RCC 7860 (cell line): ENCODE measurements at places on chromosomes 3 and 15.
A peak's percentile ranks its signal among the peaks of the same experiment; 100 is the strongest.

GRCh38 chr15:69104050-69104750 is 56.2 kb upstream of the GLCE start:
- DNase-seq, result no peak

- DNase-seq, result no peak
These were observed 320.8 kb upstream of the CTNNB1 start for GRCh38 chr3:40878464-40878905.

DNA sequence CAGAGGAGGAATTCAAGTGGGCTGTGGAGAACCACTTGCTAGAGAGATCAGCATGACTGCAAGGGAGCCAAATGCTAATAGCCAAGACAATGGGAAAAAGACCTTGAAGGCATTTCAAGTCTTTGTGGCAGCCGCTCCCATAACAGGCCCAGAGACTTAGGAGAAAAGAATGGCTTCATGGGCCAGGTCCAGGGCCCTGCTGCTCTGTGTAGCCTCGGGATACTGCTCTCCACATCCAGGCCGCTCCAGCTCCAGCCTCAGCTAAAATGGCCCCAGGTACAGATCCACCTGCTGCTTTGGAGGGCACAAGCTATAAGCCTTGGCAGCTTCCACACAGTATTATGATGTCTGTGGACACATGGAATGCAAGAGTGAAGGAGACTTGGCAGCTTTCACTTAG is 157.7 kb downstream of the NECTIN3 start:
- DNase-seq, result no peak

DNA sequence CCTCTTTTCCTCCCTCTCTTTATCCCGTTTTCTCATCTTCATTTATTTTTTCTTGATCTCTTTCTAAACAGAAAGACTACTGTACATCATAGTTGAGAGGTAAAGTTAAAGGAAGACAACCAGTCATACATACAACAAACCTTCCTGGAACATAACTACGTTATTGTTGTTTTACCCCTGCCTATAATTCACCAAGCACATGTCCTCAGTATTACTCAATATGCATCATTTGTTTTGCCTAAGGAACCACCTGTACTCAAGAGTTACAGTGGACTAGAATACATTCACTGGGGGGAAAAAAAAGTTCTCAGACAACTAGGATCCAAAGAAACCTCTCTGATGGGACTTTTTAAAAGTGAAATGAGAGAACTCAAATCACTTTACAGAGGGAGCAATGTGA is 344.7 kb upstream of the RBMS3 start:
- no peak for DNase-seq

DNA sequence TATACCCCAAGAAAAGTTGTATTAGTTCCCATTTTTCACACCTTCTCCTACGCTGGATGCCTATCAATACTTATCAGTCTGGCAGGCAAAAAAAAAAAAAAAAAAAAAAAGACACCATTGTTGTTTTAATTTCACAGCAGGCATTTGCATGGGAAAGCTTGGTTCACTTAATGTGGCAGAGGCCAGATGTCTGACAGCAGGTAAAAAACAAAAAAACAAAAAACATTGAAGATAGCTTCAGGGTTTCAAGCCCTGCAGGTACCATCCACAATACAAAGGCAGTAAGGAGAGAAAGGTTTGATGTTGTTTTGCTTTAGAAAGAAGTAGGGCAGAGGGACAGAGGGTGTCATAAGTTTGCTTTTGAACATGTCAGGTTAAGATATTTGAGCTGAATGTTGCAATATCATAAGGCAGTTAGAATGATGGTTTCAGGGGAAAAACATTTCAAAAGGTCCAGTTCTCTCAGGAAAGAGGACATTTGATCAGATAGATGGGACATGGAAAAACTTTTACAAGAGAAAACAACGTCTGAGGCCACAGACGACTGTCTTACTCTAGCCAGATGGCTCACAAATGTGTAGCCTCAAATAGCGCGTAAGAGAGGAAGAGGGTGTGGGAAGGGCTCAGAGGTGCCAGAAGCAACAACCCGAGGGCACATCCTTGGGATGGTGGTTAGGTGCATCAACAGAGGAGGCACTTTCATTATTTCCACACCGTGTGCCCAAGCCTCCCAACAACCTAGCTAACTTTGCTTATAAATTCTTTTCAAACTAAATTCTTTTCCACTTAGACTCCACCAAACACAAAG is 25.7 kb downstream of the PCOLCE2 start:
- no peak for DNase-seq

GRCh38 chr15:69468241-69469121 is 15.9 kb downstream of the RPLP1 start:
- DNase-seq, result peak; percentile 80

DNA sequence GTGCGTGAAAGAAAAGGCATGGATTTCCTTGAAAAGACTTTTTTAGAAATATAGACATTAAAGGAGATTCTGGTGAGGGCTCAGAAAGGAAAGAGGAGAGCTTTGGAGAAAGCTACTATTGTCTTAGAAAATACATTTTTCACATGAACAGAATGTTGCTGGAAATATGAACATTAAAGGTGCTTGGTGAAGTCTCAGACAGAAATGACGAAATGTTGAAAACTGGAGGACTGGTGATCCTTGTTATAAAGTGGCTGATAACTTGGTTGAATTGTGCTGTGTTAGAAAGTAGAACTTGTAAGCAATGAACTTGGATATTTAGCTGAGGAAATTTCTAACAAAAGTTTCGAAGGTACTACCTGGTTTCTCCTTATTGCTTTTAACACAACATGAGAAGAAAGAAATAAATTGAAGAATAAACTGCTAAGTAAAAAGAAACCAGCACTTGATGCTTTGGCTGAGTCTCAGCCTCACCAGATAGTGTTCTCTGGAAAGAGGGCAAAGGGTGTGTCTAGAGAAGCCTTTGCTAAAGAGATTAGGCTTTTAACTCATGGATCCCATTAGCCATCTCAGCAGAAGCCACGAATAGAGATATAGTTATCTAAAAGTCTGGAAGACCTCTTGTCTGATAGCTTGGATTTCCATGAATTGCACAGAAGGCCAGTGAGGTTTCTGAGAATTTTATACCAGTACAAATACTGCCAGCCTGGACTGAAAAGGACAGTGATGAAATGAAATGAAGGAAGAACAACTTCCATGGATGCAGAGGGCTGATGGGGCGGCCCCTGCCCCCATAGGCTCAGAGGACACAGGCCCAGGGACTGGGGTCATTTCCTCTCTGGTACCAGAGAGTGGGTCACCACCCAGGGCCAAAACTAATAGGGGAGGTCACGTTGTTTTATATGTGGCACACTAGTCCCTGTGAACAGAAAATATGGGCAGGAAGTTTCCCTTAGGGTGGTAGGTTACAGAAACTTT is 91.5 kb downstream of the RPL22L1 start:
- no peak for DNase-seq
